ENCODE measurements at places on chromosomes 13 and 19.

DNA sequence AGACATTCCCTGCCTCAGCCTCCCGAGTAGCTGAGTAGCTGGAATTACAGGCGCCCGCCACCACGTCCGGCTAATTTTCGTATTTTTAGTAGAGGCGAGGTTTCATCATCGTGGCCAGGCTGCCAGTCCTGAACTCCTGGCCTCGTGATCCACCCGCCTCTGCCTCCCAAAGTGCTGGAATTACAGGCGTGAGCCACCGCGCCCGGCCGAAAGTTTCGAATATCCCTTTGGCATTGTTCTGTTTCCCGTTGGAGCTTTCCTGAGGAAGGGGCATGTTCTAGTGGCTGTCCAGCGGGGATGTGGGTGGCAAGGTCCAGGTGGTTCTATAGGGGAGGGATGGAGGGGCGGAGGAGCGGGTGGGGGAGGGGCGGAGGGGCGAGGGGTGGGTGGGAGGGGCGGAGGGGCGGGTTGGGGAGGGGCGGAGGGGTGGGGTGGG, 2.1 kb upstream of the BSG start:
- DNase-seq, result no peak

DNA sequence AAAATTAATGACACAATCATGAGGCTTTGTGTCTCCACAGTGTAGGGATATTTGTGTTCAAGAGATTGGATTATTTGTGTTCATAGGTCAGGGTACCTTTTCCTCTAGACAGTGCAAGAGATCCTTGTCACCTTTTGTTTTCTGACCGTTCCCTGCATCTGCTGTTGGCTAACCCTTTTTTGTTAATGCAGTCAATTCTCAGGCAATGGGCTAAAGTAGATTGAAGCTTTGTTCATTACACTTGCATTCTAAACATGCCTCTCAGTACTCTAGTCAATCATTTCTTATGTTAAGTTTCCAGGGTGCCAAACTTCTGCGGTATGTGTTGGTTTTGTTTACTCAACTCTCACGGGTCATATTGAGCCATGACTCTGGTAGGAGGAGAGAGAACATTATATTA, 1.8 kb upstream of the MED4 start:
- no peak for DNase-seq

GRCh38 chr19:50785329-50785728, 4.9 kb upstream of the ACP4 start:
- no peak for DNase-seq

GRCh38 chr19:30341611-30342201, 30.5 kb upstream of the ZNF536 start:
- DNase-seq, result no peak

DNA sequence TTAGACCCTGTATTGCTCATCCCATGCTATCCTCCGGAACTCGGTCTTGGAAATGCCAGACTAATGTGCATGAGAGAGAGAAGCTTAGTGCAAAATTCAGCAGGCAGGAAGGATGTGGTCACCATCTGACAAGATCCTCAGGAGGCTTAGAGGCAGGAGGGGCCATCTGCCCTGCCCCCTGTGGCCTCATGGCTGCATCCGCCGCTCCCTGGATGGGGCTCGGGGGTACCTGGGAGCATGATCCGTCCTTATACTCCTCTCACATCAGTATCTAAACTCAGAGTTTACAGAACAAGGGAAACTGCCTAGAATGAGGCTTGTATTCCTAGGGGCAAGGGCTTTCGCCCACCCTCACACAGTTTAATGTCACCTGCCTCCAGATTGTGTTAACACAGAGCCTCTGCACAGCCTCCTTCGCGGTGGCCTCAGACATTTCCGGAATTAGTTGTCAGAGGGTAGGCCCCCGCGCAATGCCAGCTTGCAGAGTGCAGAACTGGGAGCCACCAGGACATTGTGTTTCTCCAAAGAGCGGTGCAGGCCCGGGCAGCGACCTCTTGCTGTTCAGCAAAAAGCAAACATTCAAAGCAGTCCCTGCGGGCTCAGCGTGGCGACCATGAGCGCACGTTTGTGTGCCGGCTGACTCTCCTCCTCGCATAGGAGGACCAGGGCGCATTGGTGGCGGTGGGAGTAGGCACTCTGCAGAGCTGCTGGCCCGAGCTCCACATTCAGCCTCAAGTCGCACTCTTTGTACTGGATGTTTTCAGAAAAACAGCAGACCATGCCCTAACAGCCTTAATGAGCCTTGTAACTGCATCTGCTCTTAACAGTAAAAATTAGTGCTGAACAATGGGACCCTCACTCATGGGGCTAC, 39.1 kb downstream of the GPR12 start:
- no peak for DNase-seq

DNA sequence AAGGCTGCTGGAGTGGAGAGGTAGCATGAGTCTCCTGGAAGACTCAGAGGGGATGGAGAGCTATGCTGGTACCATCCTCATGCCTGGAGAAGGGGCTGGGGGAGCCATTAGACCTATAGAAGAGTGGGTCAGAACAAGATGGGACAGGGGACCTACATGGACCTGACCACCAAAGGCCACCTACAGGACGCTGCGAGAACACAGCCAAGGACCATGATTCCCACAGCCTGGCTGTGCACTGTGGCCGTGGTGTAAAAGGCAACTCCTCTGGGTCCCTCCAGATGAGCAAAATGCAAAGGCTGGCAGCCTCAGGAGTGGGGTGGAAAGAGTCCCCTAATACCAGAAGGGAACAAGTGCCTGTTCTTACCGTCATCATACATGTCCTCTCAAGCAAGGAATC, 216.2 kb downstream of the SLC7A1 start:
- no peak for DNase-seq

DNA sequence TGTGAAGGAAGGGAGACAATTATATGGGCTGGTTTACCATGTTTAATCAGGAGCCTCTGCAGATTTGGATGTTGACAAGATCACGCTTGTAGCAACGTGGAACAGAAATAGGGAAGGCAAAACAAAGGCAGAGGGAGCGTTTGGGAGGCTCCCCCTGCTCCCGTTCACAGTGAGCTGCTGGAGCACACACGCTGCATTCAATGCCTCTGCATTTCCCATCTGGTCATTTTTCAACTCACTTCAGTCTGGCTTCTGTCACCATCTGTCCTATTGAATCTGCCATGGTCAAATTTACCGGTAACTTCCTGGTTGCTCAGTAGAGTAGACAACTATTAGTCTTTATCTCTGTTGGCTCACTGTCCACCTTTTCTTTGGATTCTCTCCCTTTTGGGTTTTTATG, 91.0 kb downstream of the NHLRC3 start:
- DNase-seq, result no peak

GRCh38 chr19:39192846-39193245, 3.9 kb upstream of the NCCRP1 start:
- no peak for DNase-seq

- no peak for DNase-seq
Measured at GRCh38 chr13:85638265-85638664, 161.0 kb downstream of the SLITRK6 start.

DNA sequence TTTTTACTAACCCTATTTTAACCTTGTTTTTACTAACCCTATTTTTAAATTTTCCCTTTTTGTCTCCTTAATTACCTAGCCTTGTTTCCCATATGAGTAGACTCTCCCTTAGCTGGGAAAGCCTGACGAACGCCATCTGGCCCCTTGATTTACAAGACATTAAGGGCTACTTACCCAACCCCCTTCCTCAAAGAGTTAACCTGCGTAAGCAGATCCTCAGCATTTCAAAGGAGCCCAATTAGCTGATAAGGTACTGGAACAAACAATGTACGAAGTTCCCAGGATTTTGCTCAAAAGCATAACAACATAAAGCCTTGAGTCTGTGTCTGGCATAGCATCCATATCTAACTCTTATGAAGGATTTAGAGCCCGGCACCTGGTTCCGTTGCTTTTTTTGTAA, 4.7 kb upstream of the MVB12A start:
- DNase-seq, result no peak
